K562 (cell line): ENCODE measurements at places on chromosomes 1 and 21. TPM values are rescaled to one million over a fixed set of nuclear protein-coding genes. Genes with fewer than 3 reads are reported as not detected.

DNA sequence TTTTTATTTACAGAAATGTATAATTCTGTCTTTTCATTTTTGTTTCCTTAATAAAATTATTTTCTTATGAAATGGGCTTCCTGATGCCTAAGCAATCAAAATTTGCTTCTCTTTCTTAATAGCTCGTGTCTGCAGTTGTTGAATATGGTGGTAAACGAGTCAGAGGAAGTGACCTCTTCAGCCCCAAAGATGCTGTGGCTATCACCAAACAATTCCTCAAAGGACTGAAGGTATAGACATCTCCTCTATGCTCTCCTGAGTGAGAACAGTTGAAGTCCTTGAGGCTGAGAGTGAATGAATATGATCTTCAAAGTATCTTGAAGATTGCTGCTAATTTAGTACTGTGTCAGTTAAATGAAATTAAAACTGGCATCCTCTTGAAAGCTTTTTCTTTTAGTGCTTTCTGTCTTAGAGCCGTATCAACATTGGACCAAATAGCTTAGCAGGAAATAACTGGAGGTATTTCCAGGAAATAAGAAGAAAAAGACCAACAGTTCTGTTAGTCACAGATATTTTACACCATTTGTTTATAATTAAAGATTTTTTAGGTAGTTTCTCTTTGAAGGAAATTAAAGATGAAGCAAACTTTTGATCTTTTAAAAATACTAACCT is 24.7 kb downstream of the VPS45 start:
- peaks cover 49% of the 10 kb centered on the region; the same call in 2 of the 3 replicates for H3K36me3 ChIP-seq
- H3K4me1 ChIP-seq, result no peaks in the 10 kb centered on the region
- no peak for DNase-seq
- H3K4me3 ChIP-seq, result no peak overlapping the region
- no peak overlapping the region for H3K27ac ChIP-seq
- H3K27me3 ChIP-seq, result no peaks in the 10 kb centered on the region

DNA sequence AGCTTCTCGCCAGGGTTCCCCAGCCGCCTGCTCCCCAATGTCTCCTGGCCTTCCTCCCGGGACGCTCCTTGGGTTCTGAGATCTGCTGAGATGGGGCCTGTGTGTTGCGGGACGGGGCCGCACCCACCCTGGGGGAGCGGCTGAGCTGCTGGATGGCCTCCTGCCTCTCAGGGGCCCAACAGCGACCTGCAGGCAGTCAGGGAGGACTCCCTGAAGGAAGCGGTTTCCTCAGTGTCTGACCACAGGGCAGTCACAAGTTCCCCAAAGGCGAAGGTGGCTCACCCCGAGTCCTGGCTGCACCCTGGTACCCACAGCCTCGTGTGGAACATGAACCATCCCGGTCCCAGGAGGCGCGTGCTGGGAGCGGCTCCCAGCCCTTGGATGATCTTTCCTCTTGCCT is 18.6 kb upstream of the PLCH2 start:
- H3K36me3 ChIP-seq, result no peaks in the 10 kb centered on the region
- H3K4me3 ChIP-seq, result no peak overlapping the region
- DNase-seq, result no peak
- H3K27me3 ChIP-seq, result peaks cover 19% of the 10 kb centered on the region; the same call in 1 of the 3 replicates
- H3K27ac ChIP-seq, result no peak overlapping the region

DNA sequence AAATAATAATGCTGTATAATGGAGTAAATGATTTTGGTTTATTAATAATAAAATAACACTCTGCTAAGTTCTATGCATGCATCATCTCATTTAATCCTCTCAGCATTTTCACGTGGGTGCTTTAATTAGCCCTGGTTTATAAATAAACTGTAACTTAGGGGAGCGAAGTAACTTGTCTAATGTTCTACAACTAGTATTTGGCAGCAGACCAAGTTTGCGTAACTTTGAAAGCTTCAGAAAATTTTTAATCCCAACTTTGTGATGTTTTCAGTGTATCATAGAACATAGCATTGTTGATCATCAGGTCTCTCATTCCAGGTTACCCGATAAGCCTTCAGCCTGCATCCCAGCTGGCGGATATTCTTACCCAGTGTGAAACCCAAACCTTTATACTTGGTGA is 322.4 kb upstream of the SGIP1 start:
- H3K27ac ChIP-seq, result no peak overlapping the region
- H3K4me3 ChIP-seq, result no peak overlapping the region
- H3K36me3 ChIP-seq, result no peaks in the 10 kb centered on the region
- H3K4me1 ChIP-seq, result no peaks in the 10 kb centered on the region
- no peaks in the 10 kb centered on the region for H3K27me3 ChIP-seq
- no peak for DNase-seq

DNA sequence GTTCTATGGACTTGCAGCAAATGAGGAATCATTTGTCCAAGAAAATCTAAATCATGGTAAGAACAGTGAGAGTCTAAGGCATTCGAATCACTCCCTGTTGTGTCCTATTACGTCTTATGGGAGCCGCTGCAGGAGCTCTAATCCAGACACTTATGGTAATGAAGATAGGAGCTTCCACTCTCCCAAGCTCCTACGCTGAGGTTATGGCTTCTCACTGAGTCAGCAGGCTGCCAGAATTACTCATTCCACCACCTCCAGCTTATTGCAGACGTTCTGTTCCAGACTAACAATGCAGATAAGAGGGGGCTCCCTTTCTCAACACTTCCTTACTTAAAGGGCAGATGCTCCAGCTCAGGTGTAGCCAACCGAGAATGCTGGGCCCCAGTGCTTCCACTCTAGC is 212.6 kb downstream of the GREM2 start:
- H3K4me3 ChIP-seq, result no peak overlapping the region
- H3K4me1 ChIP-seq, result no peaks in the 10 kb centered on the region
- no peaks in the 10 kb centered on the region for H3K36me3 ChIP-seq
- H3K27me3 ChIP-seq, result no peaks in the 10 kb centered on the region
- DNase-seq, result no peak

- H3K4me3 ChIP-seq, result no peak overlapping the region
- no peaks in the 10 kb centered on the region for H3K27me3 ChIP-seq
- H3K27ac ChIP-seq, result peak overlapping the region; percentile 86
- H3K4me1 ChIP-seq, result peaks cover 4% of the 10 kb centered on the region
Observed at GRCh38 chr1:61170328-61171238, 88.2 kb downstream of the NFIA start.

- no peak for DNase-seq
- no peaks in the 10 kb centered on the region for H3K36me3 ChIP-seq
- no peaks in the 10 kb centered on the region for H3K27me3 ChIP-seq
- no peak overlapping the region for H3K27ac ChIP-seq
- H3K4me3 ChIP-seq, result no peak overlapping the region
Observed at GRCh38 chr1:97144527-97144926, 422.9 kb downstream of the PTBP2 start.

GRCh38 chr1:168834225-168834872 is 105.3 kb upstream of the DPT start:
- no peaks in the 10 kb centered on the region for H3K36me3 ChIP-seq
- no peak overlapping the region for H3K27ac ChIP-seq
- H3K4me1 ChIP-seq, result no peaks in the 10 kb centered on the region
- no peak overlapping the region for H3K4me3 ChIP-seq
- DNase-seq, result no peak

DNA sequence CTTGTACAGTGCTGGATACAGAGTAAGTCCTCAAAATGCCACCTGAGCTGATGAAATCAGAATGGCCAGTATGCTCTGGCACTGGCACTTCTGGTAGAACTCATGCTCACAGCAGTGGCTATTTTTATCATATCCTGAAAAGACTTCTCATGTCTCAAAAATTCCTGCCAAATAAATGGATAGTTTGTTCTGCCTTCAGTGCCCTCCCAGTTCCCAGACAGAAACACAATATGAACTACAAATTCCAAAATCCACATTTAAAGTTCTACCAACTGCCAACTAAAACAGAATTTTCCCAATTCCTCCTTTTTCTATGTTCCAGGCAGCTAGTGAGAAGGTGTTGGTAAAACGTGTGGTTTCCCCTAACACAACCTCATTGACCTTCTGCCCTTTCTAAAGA is 51.4 kb upstream of the RGS1 start:
- H3K27me3 ChIP-seq, result no peaks in the 10 kb centered on the region
- no peak overlapping the region for H3K27ac ChIP-seq
- H3K4me3 ChIP-seq, result no peak overlapping the region
- no peaks in the 10 kb centered on the region for H3K36me3 ChIP-seq
- no peak for DNase-seq

DNA sequence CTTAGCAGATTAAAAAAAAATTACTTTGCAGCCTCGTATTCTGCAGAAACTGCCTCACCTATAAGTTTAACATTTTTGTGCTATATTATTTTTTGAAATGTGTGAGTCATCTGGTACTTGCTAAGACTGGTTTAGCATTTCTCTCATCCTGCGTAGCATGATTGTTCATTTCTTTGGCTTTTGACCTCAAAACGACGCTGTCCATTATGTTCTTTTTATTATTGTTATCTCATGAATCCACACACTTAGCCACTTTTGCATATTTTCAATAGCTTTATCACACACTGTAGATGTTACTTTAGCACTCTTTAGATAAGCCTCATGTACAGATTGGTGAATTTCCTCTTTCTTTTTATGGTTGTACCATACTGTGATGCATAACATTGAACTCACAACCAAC is 1004.9 kb upstream of the NCAM2 start:
- H3K4me3 ChIP-seq, result no peak overlapping the region
- no peaks in the 10 kb centered on the region for H3K36me3 ChIP-seq
- H3K27me3 ChIP-seq, result no peaks in the 10 kb centered on the region
- no peak for DNase-seq
- H3K27ac ChIP-seq, result 0 out of 3 replicates have a peak overlapping the region, but pooled peaks have one; percentile 2

GRCh38 chr1:5513846-5514526 is 478.2 kb downstream of the NPHP4 start:
- H3K27ac ChIP-seq, result no peak overlapping the region
- no peak for DNase-seq
- H3K36me3 ChIP-seq, result no peaks in the 10 kb centered on the region
- no peak overlapping the region for H3K4me3 ChIP-seq
- H3K4me1 ChIP-seq, result 0 out of 2 replicates have a peak, but pooled peaks cover 2% of the 10 kb centered on the region
- H3K27me3 ChIP-seq, result peaks cover 9% of the 10 kb centered on the region; the same call in 1 of the 2 replicates

DNA sequence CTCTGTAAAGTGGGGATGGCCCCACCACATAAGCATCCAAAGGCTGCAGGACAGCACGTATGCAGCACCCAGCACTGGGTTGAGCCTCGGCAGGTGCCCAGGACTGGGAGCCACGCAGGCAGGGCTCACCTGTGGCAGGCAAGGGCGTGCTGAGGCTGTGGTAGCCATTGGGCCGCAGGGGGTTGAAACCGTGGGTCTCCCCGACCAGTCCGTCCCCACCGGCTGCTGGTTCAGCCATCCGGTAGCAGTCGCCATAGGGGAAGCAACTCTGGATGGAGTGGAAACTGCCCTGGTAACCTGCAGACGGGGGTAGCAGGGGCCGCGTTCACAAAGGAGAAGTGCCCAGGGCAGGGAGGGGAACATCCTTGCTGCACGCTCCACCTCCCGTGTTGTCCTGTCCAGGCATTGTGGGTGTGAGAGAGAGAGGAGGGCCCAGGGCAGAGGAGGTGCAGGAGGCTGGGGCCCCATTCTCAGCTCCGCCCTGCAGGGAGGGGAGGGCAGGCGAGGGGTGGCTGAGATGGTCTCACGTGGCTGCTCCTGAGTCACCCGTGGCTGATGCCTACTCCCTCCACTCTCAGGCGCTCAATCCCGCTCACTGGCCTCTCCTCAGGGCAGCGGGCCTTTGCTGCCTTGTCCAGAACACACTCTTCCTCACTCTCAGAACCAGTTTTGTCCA is 49.9 kb downstream of the DMRTB1 start:
- H3K4me1 ChIP-seq, result no peaks in the 10 kb centered on the region
- no peak overlapping the region for H3K4me3 ChIP-seq
- no peak overlapping the region for H3K27ac ChIP-seq
- peak; percentile 63 for DNase-seq
- peaks cover 51% of the 10 kb centered on the region for H3K27me3 ChIP-seq

DNA sequence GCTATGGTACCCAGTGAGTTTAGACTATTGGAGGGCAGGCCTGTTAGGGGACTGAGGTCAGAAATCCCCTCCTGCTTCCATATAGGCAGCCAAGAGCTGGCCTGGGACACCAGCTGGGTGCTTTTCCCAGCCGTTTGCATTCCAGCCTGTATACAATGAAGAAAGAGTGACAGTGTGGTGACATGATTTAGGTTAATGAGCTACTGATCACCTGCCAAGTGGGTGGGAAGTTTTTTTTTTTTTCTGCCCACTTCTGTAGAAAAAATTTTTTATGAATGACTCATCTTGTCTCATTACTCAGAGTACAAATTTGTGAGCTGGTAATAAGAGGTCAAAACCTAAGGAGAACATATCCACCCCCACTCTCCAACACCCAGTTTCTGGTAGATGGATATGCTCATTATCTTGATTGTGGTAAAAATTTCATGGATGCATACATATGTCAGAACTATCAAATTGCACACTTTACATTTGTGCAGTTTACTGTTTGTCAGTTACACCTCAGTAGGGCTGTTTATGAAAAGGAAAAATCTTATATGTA is 16.4 kb upstream of the CGN start:
- peaks cover 4% of the 10 kb centered on the region; the same call in 1 of the 2 replicates for H3K27me3 ChIP-seq
- no peaks in the 10 kb centered on the region; the same call in 1 of the 2 replicates for H3K4me1 ChIP-seq
- H3K27ac ChIP-seq, result no peak overlapping the region
- no peak overlapping the region for H3K4me3 ChIP-seq
- peak; percentile 39 for DNase-seq
- no peaks in the 10 kb centered on the region for H3K36me3 ChIP-seq

DNA sequence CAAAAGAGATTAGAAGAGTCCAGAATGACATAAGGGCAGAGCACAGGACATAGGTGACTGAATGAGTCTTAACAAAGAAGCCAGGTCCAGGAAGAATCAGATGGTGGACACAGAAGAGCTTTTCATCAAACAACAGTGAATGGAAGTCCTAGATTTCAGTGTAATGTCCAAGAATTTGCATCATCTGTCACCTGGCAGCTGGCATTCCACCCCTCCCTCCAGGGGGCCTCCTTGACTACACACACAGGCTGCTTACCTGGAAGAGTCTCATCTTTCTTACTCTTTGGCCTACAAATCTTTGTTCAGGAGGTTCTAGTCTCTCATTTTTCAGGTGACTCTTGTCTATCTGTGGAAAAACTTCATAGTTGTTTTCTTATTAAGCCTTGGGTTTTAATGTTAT is 36.2 kb downstream of the GORAB start:
- no peaks in the 10 kb centered on the region for H3K27me3 ChIP-seq
- no peaks in the 10 kb centered on the region for H3K4me1 ChIP-seq
- H3K27ac ChIP-seq, result no peak overlapping the region
- H3K4me3 ChIP-seq, result no peak overlapping the region
- no peaks in the 10 kb centered on the region for H3K36me3 ChIP-seq

GRCh38 chr21:23009360-23009759 is 2011.2 kb downstream of the NCAM2 start:
- no peak overlapping the region for H3K27ac ChIP-seq
- no peaks in the 10 kb centered on the region for H3K4me1 ChIP-seq
- DNase-seq, result no peak

- H3K27ac ChIP-seq, result peak overlapping the region; percentile 97
- H3K27me3 ChIP-seq, result no peaks in the 10 kb centered on the region
- peaks cover 14% of the 10 kb centered on the region for H3K4me1 ChIP-seq
- no peak for DNase-seq
Observed at GRCh38 chr21:46634427-46634826, 1.0 kb upstream of the PRMT2 start.

GRCh38 chr1:44261171-44261817 is 48.0 kb downstream of the DMAP1 start:
- DNase-seq, result no peak
- H3K36me3 ChIP-seq, result peaks cover 5% of the 10 kb centered on the region; the same call in 2 of the 3 replicates
- H3K27ac ChIP-seq, result no peak overlapping the region
- peaks cover 10% of the 10 kb centered on the region for H3K4me1 ChIP-seq

- DNase-seq, result no peak
- no peaks in the 10 kb centered on the region for H3K27me3 ChIP-seq
- H3K4me3 ChIP-seq, result no peak overlapping the region
- H3K27ac ChIP-seq, result no peak overlapping the region
- no peaks in the 10 kb centered on the region for H3K36me3 ChIP-seq
Observed at GRCh38 chr1:205763980-205764379, 11.3 kb downstream of the RAB29 start.

The S100A2 gene
- 0.40 and 1.3 TPM in 2 replicates for total RNA-seq

The CELA3B gene
- 3.1 and 3.8 TPM in 2 replicates for total RNA-seq

The FNDC5 gene
- 0.38 and 0.56 TPM in 2 replicates for total RNA-seq

The TSACC gene
- 1.0 and 1.1 TPM in 2 replicates for total RNA-seq

The RNU1-4 gene
- total RNA-seq, result 2,231 and 2,538 TPM in 2 replicates

The NPR1 gene
- total RNA-seq, result 0.04 and 0.16 TPM in 2 replicates
